CD4-positive, alpha-beta T cell treated with Interleukin-10 for 1 hour (primary cell): ENCODE measurements at places on chromosomes 1 and 21.

DNA sequence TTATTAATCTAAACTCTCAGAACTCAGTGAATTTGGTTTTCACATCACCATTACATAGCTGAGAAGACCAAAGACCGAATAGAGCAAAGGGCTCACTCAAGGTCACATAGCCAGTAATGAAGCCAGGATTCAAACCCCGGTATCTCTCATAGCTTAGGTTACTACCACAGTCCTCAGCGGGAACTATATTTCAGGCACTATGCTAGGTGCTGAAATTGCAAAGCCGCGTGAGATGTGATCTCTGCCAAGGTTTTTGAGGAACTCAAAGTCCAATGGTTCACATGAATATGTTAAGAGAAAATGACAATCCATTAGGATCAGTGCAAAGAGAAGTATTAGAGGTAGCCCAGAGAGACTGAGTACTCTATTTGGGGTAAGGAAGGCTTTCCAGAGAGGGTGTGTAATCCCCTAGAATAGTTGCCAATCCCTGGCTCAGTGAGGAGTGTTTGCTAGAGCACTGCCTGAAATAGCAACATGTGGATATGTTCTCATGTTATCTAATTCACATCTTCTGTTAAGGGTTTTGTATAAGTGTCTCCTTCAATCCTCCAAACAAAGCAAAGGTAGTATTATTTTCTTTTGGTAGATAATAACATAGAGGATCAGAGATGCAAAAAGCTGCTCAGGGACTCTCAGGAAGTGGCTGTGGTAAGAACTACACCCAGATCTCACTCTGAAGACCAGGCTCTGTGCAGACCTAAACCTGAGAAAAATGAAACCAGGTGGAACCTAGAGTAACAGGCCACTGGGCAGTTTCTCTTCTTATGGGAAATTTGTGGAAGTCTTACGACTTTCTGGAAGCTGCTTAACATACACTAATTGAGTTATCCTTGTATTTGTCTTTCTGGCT, 93.1 kb upstream of the C8B start:
- no peak for DNase-seq

- DNase-seq: no peak
Measured at GRCh38 chr1:110513511-110513910, 5.5 kb downstream of the KCNA10 start.

GRCh38 chr1:54816951-54817350, 15.8 kb upstream of the TTC22 start:
- no peak for DNase-seq

DNA sequence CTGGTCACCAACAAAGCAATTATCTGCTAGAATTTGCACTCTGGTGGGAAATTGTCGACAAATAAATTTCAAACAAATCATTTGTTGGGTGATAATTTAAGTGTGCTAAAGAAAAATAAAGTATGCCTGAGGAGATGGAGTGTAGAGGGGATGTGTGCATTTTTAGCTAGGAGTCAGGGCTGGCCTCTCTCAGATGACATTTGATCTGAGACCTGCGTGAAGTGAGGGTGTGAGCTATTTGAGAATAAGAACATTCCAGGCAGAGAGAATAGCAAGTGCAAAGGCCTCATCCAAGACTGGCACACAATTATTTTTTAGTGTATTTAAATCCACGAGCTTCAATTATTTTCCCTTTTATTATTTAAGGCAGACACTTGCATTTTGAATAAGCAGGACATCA, 19.7 kb upstream of the S1PR1 start:
- DNase-seq: no peak

GRCh38 chr1:101139130-101139529, 97.7 kb upstream of the S1PR1 start:
- no peak for DNase-seq

- no peak for DNase-seq
Measured at GRCh38 chr1:154778275-154778674, 91.8 kb downstream of the KCNN3 start.

DNA sequence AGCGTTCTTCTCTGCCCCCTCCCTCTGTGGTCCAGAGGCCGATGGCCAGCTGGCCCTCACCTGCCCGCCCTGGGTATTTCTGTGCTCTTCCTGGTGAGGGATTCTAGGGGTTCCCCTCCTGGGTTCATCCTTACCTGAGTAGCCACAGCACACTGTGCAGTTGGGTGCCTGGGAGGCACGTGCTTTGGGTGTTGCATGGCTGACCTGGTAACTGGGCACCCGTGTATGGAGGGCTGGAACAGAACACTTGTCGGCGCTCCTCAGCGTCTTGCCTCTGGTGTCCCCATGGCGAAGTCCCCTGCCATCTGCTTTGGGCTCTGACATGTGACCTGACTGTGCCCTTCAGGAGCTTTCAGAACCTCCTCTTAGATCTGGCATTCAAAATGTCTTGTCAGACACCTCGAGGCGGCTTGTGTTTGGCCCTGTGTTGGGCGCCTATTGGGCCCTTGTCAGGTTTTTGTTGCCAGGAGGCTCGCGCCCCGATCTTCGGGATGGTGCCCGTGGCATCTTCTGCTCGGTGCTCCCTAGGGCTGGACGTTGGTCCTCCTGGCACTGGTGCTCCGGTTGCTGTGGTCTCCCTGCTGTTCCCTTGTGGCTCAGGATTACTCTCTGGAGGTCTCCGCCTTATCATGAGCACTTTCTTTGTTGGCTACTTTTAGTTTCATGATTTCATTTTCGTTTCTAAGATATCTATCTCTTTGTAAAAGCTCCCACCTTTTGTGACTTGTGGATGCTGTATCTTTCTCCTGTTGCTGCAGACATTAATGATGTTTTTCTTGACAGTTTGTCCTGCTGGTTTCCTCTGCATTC, 28.5 kb downstream of the SKI start:
- no peak for DNase-seq

DNA sequence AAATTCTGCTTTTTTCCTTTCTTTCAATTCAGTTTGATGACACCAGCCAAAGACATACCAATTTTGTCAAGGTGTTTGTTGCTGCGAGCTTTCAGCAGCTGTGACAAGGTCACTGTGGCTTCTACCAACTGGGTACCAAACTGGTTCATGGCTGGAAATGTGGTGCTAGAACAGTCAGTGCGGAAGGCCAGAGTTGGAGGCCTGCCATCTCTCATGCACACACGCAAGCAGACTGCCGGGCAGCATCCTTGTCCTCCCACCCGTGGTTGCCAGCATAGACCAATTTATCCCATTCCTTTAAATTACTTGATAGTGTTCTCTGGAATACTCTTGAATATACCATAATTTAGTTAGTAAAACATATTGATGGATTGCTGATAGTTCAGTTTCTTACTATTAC, 79.9 kb upstream of the GPR52 start:
- DNase-seq: no peak

- no peak for DNase-seq
Measured at GRCh38 chr1:99763956-99764355, 2.5 kb downstream of the FRRS1 start.

- DNase-seq: no peak
Measured at GRCh38 chr1:211932231-211932932, 101.8 kb upstream of the LPGAT1 start.

GRCh38 chr1:170927955-170928840, 7.1 kb upstream of the MROH9 start:
- DNase-seq: no peak

DNA sequence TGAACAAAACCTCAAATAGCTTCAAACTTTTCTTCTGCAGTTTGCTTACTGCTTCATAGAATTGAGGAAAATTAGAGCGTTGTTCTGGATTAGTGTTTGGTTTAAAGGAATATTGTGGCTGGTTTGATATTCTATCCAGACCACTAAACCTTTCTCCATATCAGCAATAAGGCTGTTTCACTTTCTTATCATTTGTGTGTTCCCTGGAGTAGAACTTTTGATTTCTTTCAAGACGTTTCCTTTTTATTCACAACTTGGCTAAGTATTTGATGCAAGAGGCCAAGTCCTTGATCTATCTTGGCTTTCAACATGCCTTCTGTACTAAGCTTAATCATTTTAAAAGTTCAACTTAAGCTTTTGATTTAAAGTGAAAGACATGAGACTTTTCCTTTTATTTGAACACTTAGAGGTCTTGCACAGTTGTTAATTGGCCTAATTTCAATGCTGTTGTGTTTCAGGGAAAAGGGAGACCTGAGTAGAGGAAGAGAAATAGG, 359.1 kb downstream of the S1PR1 start:
- DNase-seq: no peak

GRCh38 chr1:198268784-198269645, 112.2 kb downstream of the NEK7 start:
- DNase-seq: no peak

DNA sequence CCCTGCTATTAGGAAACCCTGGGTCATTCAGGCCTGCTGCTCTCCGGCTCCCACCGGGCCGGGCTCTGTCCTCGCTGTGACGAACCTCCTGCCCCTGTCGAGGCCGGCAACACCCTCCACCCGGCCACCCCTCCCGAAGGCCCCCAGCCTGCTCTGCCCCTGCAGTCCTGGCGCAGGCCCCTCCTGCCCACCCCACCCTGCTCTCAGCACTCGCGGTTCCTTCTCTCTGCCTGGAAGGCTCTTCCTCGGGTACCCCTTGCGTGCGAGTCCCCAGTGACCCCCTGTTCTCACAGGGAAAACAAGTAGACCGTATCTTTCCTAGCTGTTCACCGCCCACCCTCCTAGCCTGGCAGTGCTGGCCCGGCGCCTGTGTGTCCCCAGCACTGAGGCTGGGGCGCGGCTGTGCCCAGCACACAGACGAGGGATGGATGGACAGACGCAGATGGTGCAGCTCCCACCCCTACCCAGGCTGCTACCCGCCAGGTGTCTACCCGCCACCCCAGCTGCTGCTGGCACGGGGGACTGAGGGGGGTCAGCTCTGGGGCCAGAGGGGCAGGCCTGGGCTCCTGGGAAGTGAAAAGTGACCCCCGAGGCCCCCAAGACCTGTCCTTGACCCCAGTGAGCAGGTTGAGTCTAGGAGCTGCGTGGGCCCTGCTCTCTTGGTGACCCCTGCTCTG, 3.1 kb upstream of the VWA1 start:
- no peak for DNase-seq

DNA sequence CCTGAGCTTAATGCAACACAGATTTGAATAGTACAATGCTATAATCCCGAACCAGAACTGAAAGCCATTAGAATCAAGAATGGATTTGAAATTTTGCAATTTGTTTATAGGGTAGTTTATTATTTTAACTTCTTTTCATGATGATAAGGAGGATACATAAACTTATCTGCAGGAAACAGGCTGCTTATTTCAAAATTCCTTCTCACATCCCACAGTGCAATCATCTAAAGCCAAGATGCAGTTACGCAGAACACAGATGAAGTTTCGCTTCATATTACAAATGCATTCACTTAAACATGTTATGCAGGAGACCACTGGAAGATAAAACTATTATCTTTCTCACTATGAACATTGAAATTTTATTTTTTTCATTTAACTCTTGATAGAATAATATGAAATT, 1019.6 kb downstream of the PLA2G4A start:
- no peak for DNase-seq

- peak; percentile 20 for DNase-seq
Measured at GRCh38 chr1:228938537-228938901, 203.2 kb downstream of the RHOU start.
